Central memory CD4-positive, alpha-beta T cell (primary cell): ENCODE measurements at places on chromosomes 12 and 14.

DNA sequence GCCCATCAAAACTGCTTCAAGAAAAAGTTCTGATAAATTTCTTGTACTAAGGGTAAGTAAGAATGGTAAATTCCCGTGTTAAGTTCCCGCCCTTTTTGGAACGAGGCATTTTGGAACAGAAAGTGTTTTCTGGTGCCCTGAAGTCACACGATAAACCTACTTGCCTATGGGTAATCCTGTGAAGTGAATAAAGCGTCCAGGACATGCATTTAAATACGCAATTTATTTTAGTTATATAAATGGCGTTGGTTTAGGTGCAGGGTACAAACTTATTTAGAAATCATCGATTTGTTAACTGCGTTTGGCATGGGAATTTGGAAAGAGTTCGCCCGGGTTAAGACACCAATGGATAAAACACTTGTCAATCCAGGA lies 715 bp upstream of the RAP1B start:
- DNase-seq, result no peak

- DNase-seq, result no peak
Observed at GRCh38 chr14:22597265-22597664, 835 bp upstream of the ABHD4 start.

DNA sequence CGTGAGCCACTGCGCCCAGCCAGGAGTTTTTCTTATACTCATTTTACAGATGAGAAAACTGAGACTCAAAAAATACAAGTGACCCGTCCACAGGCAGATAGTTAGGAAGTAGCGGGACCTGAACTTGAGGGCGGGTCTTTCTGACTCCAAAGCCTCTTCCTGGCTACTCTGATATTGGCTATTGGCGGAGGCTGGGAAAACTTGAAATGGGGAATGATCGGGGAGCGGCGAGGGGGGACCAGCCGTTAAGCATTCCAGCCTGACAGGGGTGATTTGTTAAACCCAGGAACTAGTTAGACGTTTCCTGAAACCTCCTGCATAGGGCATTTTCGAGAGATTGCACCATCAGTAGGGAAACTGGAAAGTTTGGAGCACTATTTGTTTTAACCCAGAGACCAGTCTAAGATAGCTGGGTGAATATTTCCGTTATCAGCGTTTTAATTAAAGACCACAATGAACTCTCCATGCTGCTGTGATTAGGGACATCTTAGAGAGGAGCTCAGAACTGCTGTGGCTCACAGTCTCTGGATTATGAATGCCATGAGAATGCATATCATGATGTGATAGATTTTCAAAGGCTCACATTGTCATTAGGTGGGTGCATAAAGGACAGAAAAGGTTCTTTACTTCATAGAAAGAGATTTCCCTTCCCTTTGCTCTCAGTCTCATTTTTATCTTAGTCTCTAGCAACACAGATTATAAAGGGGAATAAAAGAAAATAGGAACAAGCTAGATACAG lies 2.5 kb downstream of the NR1H4 start:
- DNase-seq, result no peak

DNA sequence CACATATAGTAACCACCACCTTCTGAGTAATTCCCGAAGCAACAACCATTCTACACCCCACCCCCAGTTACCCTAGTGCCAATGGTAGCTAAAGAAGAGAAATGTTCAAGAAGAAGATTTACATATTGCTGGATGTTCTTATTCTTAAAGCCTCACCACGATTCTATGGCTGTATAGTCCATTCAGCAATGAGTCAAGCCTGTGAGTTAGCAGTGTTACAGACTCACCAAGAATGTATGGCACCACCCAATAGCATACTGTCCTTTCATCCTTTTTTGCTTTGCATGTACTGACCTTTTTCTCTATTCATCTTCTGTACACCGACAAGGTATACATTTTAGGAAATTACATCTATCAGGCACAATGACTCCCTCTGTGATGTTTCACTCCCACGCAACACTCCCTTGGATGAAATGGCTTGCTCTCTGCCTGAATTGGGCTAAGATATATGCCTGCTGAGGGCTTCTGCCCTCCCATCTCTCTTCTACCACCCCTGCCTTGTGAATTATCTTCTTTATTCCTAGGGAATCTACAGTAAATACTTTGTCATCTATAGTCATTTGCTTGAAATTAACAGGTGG lies 945.8 kb downstream of the DIO2 start:
- DNase-seq, result no peak

DNA sequence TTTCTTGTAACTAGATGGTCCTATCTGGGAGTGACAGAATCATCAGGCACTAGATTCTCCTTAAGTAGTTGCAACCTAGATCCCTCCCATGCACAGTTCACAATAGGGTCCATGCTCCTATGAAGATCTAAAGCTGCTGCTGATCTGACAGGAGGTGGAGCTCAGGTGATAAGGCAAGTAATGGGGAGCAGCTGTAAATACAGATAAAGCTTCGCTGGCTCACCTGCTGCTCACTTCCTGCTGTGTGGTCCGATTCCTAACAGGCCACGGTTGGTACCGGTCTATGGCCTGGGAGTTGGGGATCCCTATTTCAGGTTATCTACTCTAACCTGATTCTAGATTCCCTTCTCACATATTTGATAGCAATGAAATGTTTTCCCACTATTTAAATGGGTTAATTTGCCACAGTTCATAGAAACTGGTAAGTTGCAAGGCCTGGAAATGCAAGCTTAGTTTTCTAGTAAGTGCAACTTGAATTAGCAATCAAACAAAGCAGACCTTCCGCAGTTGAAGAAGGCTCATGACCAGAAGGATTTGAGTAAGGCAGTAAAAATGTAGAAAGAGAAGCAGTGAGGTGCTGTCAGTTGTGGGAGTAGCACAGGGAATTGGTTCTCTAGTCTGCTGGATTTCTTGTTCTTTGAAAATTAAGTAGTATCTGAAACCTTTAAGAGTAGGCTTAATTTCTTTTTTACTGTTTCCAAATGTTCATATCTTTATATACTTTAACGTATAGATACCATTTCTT lies 332.3 kb downstream of the EGLN3 start:
- DNase-seq, result no peak

GRCh38 chr12:69925291-69925690 lies 100.3 kb downstream of the MYRFL start:
- no peak for DNase-seq

- DNase-seq, result no peak
Observed at GRCh38 chr12:114263056-114263805, 142.7 kb downstream of the TBX5 start.

- no peak for DNase-seq
Observed at GRCh38 chr14:24597403-24597802, 12.1 kb downstream of the GZMH start.

DNA sequence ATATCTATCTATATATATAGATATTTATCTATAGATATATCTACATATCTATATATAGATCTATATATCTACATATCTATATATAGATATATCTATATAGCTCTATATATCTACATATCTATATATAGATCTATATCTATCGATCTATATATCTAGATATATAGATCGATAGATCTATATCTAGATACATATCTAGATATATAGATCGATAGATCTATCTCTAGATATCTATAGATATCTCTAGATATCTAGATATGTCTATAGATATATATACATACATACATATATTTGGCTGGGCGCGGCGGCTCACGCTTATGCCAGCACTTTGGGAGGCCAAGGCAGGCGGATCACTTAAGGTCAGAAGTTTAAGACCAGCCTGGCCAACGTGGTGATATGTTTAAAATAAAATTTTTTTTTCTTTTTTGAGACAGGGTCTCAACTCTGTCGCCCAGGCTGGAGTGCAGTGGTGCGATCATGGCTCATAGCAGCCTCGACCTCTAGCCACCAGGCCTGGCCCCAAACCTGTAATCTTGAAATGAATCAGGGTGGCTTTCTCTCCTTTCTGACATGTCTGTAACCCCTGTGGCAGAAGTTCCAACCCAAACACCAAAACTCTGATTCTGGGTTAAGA lies 18.1 kb downstream of the ARPC3 start:
- DNase-seq, result no peak

DNA sequence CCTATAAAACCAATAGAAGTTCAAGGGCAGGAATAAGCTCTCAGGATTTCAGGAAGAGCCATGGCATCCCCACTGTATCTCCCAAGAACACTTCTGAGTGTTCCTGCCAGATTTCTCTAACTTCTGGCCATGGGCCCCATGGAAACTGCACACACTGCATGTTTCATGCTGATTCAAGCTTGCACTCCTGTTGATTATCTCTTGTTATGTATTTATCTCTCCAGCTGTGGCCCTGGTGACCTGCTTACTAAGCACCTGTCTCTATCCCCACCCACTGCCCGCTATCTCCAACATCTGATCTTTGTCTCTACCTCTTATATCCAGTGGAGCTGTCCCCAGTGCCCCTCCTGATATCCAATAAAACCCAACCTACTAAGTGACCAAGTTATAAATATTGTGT lies 285.3 kb downstream of the PDZRN4 start:
- no peak for DNase-seq

GRCh38 chr12:82097877-82098276 lies 260.3 kb downstream of the CCDC59 start:
- DNase-seq, result no peak

DNA sequence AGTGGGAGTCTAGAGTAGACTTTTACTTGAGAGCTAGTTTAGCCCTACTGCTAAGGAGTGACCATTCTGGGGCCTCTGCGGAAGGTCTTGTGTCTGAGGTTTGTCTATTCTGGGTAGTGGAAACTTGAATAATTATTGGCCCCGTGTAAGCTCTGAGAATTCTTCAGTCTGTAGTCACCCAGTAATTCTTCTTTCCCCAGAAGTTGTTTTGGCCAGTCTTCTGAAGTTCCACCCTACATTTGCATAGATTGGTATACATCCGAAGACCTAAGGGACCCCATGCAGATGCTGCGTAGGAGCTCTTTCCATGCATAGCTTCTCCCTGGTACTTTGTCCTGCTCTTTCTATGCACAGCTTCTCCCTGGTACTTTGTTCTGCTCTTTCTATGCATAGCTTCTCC lies 12.8 kb downstream of the CYP46A1 start:
- DNase-seq, result no peak

- DNase-seq, result no peak
Observed at GRCh38 chr14:91878274-91878673, 10.9 kb upstream of the TC2N start.

DNA sequence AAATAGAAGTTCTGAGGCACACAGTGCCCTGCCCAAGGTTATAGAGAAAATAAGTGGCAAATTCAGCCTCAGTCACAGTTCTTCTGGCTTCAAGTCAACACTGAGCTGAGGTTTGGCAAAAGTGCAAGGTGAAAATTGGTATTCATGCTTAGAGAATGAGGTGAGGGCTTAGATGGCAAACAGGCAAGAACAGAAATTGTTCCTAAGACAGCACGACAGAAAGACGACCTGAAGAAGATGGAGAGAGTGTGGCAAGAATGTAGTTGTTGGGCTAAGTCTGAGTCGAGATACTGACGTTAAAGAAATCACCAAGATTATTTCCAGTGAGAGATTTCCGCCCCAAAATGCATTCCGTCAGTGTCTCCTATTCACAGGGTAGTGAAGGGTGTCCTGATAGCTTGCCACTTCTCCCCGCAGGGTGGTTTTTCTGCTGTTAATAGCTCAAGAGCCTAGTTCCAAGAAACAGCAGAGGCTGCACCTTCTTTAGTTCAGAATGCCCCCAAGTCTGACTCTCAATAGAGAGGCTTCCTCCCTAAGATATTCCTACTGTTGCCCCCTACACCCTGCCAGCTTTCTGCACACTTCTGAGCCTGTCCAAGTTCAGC lies 260.8 kb upstream of the AMIGO2 start:
- DNase-seq, result no peak

DNA sequence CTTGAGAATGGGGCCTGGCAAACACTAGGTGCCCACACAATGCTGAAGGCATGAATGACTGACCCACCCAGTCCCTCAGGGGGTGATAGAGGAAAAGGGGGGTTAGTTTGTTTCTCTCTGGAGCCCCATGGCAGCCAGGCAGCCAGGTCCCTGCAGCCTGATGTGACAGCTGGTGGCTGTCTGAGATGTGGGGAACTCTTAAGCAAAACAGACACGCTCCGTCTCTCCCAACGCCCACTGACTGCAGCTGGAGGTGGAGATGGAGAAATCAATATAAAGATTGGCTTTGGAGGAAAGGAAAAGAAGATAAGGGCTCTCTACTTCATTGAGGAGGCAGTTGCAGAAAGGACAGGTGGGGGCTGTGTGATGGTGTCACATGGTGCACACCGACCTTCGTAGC lies 240.8 kb upstream of the LHX5 start:
- DNase-seq, result no peak

GRCh38 chr12:56469007-56469930 lies 891 bp downstream of the SPRYD4 start:
- DNase-seq, result no peak

- no peak for DNase-seq
Observed at GRCh38 chr12:128444598-128444997, 177.6 kb downstream of the TMEM132C start.

GRCh38 chr12:68175557-68176061 lies 16.1 kb upstream of the IFNG start:
- peak; percentile 81 for DNase-seq

DNA sequence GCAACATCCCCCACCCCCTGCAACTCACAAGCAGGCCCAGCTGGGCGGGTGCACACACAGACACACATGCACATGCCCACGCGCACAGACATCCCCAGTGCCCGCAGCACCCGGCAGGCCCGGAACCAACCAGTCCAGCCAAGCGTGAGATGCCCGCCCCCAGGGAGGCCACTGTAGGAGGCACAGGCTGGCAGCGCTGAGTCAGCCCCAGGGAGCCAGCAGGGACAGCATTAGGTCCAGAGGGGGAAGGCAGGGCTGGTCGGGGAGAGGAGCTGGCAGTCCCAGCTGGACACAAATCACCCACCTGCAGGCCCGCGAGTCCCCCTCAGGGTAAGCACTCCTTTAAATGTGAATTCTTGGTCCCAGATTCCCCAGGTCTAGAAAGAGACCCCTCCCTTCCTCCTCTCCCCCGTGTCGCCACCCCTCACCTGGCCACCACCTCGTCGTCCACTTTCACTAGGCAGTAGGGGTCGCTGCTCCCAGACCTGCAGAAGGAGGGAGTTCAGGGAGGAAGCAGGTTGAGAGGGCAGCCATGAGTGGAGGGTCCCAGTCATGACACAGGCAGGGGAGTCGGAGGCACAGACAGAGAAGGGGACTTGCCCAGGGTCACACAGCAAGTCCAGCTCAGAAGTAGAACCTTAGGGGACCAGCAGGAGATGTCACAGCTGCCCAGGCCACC lies 5.0 kb downstream of the RASAL1 start:
- DNase-seq, result no peak
